ENCODE measurements at places on chromosomes 16 and 17.
A peak's percentile ranks its signal among the peaks of the same experiment; 100 is the strongest.

- no peak for DNase-seq
Observed at GRCh38 chr17:18172531-18173278, 10.9 kb upstream of the ALKBH5 start.

DNA sequence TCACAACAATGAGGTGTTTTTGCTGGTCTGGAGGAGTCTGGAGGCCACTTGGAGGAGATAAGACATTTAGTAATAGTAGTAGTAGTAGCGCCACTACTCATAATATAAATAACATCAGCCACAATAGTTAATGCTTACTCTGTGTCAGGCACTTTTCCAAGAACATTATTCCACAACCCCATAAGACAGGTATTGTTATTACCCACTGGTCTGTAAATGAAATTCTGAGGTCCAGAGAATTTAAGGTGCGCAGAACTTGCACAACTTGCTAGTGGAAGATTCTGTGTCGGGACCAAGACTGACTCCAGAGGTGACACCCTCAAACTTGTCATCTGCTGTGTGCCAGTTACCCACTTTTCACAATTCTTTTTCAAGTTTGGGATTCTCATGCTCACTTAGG, 106.5 kb downstream of the MRM1 start:
- no peak for DNase-seq

- DNase-seq = no peak
Observed at GRCh38 chr16:30033270-30033669, 2.2 kb upstream of the TLCD3B start.

DNA sequence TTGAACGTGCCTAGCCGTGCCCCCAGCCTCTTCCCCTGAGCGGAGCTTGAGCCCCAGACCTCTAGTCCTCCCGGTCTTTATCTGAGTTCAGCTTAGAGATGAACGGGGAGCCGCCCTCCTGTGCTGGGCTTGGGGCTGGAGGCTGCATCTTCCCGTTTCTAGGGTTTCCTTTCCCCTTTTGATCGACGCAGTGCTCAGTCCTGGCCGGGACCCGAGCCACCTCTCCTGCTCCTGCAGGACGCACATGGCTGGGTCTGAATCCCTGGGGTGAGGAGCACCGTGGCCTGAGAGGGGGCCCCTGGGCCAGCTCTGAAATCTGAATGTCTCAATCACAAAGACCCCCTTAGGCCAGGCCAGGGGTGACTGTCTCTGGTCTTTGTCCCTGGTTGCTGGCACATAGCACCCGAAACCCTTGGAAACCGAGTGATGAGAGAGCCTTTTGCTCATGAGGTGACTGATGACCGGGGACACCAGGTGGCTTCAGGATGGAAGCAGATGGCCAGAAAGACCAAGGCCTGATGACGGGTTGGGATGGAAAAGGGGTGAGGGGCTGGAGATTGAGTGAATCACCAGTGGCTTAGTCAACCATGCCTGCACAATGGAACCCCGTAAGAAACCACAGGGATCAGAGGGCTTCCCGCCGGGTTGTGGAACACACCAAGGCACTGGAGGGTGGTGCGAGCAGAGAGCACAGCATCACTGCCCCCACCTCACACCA, 724 bp downstream of the GAA start:
- DNase-seq = no peak

DNA sequence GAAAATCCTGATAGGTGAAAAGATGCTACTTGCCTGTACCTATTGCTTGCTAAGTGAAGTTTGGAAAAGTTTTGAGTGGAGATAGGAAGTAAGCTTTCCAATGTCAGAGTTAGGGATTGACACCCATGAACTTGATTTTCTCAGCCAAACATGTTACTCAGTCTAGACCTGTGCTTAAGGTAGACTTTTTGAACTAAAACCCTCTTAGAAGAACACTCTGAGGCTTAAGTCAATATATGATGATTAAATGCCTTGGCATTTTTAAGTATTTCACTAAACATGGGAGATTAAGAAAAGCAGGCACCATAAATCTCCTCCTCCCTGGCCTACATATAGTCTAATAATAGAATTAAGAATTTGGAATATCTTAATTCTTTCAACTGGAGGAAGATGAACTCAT, 785.6 kb upstream of the SOX9 start:
- no peak for DNase-seq

GRCh38 chr16:23557779-23558702, 514 bp downstream of the UBFD1 start:
- DNase-seq = no peak

DNA sequence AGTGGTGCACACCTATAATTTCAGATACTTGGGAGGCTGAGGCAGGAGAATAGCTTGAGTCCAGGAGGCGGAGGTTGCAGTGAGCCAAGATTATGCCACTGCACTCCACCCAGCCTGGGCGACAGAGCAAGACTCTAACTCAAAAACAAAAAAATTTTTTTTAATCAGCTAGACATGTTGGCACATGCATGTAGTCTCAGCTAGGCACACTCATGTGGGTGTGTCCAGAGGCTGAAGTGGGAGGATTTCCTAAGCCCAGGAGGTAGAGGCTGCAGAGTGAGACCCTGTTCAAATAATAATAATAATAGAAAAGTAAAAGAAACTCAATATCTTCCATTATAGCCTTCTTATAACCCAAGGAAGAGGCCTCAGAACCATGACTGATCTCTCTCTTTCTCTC, 11.5 kb upstream of the ARHGAP17 start:
- no peak for DNase-seq

DNA sequence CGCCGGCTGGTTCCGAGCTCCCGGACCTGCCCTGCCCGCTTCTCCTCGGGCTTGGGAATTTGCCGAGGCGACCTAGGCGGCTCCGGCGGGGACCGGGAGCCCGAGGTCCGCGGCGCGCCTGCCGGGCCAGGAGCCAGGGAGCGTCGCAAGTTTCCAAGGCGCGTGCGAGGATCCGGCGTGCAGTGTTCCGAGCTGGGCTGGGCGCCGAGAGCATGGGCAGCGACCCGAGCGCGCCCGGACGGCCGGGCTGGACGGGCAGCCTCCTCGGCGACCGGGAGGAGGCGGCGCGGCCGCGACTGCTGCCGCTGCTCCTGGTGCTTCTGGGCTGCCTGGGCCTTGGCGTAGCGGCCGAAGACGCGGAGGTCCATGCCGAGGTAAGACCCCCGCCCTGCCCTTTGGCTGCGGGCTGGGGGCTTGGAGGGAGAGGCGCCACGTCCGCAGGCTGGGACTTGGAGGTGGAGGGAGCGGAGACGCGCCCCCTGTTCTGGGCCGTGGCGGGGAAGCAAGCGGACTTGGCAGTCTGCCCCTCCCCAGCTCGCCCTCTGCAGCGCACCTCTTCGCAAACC, 668 bp downstream of the MMP15 start:
- no peak for DNase-seq

DNA sequence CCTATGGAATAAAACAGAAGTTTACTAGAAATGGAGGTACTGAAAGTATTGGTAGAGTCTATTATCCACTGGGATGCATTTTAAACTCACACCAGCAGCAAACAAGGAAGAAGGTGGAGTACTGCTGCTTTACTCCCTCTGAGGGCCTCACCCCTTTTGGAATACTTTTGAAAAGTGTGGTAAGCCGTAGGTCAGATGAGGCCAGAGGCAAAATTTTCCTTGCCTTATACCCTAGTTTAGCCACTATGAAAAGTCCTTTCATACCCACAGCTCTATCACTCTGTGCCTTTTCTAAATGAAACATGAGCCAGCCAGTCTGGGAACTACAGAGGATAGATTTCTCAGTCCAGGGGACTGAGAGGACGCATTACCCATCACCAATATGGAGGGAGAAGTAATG, 14.0 kb downstream of the GDE1 start:
- DNase-seq = no peak

GRCh38 chr16:56450275-56450985, 702 bp downstream of the NUDT21 start:
- no peak for DNase-seq

- no peak for DNase-seq
Observed at GRCh38 chr17:74380086-74380958, 13.0 kb downstream of the GPR142 start.

- DNase-seq = peak; percentile 2
Observed at GRCh38 chr16:70574595-70575271, 51.1 kb downstream of the SF3B3 start.

GRCh38 chr16:79013930-79014660, 586.4 kb downstream of the MAF start:
- no peak for DNase-seq

DNA sequence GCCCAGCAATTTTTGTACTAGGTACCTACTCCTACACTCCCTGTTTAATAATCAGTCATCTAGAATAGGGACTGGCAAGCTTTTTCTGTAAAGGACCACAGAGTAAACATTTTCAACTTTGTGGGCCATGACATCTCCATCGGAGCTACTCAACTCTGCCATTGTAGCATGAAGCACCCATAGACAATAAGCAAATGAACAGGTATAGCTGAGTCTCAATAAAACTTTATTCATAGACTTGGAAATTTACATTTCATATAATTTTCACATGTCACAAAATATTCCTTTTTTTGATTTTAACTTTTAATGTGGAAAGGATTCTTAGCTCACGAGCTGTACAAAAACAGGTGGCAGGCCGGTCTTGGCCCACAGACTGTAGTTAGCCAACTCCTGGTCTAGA, 345.8 kb downstream of the SOX9 start:
- no peak for DNase-seq

GRCh38 chr17:7224661-7225111, 4.9 kb downstream of the ACADVL start:
- DNase-seq = no peak

DNA sequence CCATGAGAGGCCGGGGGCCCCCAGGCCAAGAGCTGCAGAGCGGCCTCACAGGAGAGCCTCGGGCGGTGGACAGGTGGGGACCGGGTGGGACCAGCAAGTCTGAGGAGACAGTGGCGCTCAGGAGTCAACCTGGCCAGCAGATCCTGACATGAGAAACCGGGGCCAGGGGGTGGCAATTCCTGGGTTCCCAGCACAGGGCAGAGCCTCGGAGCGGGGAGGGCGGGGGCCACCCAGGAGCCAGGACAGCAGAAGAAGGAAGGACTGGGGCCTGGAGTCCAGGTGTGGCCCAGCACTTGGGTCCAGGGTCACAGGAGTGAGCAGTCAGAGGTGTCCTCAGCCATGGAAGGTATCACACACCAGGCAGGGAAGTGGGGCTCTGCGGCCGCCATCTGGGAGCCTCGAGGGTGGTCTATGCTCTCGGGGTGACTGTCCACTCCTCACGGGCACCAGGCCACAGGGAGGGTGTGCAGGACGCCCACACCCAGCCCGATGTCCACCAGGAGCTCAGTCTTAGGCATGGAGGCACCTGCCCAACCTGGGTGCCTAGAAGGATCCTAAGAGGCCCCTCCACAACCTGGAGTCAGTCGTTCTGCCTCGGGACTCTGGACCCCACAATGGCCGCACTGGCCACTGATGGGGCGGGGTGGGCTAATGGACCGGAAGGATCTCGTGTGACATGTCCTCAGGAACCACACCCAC, 29.1 kb downstream of the PIEZO1 start:
- no peak for DNase-seq

- no peak for DNase-seq
Observed at GRCh38 chr17:32385121-32385520, 35.2 kb downstream of the ZNF207 start.

- no peak for DNase-seq
Observed at GRCh38 chr17:54867634-54868033, 33.0 kb upstream of the TOM1L1 start.

- no peak for DNase-seq
Observed at GRCh38 chr17:69876757-69877156, 198.3 kb upstream of the KCNJ16 start.
